Activated CD8-positive, alpha-beta memory T cell treated with anti-CD3 and anti-CD28 coated beads for 1 hour (primary cell): ENCODE measurements at places on chromosomes 5 and 9.

- no peak for DNase-seq
These were observed 266.2 kb downstream of the SPATA31D1 start for GRCh38 chr9:82254646-82255367.

DNA sequence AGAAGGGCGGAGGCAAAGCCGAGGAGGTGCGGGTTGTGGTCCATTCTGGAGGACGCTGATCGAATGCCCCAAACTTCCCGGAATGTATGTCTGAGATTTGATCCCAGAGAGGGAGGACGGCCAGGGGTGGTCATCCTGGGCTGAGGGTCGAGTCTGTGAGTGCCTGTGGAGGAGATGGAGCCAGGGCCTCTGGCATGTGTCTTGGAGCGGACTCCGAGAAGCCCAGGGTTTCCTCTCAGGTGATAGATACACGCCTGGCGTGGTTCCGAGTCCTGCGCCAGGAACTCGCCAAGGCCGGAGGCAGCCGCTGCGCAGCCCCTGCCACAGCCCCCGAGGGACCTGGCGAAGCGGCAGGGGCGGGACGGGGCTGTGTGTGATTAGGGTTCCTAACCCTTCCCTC, 363 bp downstream of the ZNF454 start:
- DNase-seq: no peak

GRCh38 chr9:121675969-121676822, 24.8 kb downstream of the DAB2IP start:
- no peak for DNase-seq

GRCh38 chr9:84216151-84216550, 124.4 kb downstream of the SLC28A3 start:
- DNase-seq: no peak

GRCh38 chr5:174895360-174895759, 171.0 kb downstream of the MSX2 start:
- no peak for DNase-seq

DNA sequence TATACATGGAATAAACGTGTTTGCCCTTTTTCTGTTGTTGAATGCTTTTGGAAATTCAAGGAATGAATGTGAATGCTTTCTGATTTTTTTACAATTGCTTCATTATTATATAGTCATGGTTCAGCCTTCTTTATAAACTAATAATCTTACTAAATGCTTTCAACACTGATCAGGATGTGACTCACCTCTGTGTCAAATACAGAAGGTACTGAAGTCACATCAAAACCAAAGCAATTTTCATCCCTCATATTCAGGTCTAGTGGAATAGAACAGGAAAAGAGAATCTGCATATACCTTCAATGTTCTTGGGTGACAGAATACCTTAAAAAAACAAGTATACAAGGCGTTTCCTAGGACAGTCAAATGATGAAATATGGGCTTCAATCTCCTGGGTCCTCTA, 170.7 kb downstream of the PDE4D start:
- no peak for DNase-seq

DNA sequence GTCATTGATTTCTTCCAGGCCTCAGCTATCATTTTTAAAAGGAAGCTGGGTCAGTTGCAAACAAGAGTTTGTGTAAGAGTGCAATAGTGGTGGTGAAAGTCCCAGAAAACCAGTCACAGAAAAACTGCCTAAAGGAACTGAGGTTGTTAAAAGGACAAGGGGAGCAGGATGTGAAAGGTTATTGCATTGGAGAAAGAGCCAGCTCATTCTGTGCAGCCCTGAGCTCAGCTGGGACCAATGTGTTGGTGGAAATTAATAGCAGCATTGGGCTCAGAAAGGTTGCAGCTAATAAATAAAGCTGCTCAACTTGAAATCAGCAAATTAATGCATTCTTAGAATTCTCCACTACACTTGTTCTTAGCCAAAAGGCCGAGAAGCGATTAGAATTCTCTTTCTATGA, 34.9 kb downstream of the NREP start:
- no peak for DNase-seq

GRCh38 chr5:113156271-113156877, 179.8 kb downstream of the DCP2 start:
- DNase-seq: no peak

GRCh38 chr9:108241384-108242073, 614.3 kb downstream of the ACTL7B start:
- no peak for DNase-seq

- no peak for DNase-seq
These were observed 8.0 kb downstream of the LRRC26 start for GRCh38 chr9:137161558-137162486.

GRCh38 chr5:170238456-170239196, 5.8 kb downstream of the C5orf58 start:
- DNase-seq: no peak

DNA sequence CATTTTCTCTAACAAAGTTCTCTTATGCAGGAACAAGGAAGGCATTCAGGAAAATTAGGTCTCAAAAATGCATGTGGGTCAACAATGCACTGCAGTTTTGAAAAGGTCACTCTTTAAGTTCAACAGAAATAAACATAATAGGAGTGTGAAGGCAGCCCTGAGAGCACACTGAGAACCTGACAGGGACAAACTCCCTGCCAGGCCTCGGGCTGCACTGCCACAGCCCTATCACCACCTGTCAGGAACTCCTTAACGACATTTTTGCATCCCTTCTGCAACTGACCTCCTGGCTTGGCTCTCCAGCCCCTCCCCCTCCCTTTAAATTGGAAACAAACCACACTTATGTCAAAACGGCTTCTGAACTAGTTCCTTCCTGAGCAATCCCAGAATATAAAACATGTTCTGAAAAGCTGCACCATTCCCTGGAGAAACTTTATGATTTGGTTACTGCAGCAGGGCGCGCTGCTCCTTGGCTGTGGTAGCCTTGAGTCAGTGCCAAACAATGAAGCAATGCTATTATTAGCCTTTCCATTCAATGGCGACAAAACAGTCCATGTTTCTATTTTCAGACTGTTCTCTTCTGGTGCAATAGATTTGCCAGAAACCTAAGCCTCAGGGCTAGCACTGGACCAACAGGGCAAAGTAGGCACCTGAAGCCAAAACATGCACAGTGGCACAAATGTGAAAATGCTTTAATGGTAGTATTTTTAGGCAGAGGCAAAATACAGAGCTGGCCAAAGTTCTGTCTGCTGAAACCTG, 160.1 kb upstream of the ZNF608 start:
- no peak for DNase-seq

DNA sequence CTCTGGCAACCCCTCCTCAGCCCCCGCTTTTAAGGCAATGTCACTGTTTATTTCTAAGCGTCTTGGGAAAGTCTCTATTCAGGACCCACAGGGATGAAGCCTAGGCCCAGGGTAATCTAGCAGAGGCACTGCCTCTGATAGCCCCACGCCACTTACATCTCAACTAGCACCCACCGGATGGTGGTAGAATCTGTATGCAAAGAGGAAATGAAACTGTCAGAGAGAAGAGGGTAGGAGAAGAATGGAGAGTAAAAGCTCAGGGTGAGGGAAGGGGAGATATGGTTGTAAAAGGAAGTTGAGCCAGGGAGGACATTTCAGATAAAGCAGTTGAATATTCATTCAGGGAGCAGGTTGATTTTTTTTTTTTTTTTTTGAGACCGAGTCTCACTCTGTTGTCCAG, 3.0 kb downstream of the FRRS1L start:
- no peak for DNase-seq

DNA sequence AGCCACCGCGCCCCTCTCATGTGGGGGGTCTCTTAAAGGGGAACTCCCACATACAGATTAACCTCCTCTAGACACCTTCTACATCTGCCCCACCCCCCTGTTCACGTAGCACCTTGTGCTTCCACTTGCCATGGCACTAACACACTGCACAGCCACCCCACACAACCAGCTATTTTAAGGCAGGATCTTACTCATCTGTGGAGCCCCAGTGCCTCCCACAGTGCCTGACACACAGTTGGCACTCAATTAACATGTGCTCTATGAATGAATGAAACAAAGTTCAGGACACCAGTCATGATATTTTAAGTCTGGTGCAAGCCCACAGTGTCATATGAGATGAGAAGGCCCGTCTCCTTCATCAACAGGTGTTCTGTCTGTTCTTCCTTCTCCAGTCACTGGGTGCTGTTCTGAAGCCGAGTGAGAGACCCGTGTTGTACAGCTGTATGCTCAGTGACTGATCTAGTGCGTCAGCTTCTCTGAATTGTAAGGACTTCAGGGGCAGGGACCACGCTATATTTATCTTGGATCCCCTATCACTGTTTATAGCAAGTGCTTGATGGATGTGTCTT, 149.1 kb downstream of the TLE1 start:
- no peak for DNase-seq

GRCh38 chr9:85246541-85246940, 495.2 kb downstream of the AGTPBP1 start:
- no peak for DNase-seq

GRCh38 chr9:130111786-130112537, 58.3 kb downstream of the GPR107 start:
- DNase-seq: no peak

DNA sequence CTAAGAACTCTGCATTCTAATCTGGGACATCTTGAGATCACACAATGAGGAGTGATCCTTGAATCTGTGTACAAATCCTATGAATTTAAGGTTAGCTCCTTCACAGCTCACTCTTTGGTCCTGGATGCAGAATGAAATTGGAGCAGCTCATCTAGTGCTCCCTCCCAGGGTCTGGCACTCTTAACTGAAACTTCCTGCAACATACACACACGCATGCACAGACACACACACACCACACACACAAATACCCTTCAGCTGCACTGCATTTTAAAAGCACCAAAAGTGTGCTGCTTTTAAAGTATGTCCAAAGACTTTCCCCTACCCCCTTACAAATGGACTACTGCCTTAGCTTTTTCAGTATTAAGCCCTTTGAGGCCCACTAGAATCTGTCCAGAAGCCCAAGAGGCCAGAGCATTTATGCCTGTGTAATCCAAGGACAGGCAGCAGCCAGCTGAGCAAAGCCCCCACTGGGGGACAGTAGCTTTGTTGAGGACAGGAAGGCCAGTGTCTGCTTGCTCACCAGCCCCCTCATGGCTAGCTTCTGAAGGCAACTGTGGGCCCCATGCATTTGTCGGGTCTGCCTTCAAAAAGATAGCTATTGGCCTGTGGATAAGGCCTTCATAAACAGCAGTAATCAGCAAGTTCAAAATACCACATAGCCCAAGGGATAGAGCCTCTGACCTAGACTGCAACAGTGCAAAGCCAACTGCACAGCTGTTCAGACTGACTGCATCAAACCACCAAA, 43.6 kb downstream of the CDO1 start:
- DNase-seq: no peak

DNA sequence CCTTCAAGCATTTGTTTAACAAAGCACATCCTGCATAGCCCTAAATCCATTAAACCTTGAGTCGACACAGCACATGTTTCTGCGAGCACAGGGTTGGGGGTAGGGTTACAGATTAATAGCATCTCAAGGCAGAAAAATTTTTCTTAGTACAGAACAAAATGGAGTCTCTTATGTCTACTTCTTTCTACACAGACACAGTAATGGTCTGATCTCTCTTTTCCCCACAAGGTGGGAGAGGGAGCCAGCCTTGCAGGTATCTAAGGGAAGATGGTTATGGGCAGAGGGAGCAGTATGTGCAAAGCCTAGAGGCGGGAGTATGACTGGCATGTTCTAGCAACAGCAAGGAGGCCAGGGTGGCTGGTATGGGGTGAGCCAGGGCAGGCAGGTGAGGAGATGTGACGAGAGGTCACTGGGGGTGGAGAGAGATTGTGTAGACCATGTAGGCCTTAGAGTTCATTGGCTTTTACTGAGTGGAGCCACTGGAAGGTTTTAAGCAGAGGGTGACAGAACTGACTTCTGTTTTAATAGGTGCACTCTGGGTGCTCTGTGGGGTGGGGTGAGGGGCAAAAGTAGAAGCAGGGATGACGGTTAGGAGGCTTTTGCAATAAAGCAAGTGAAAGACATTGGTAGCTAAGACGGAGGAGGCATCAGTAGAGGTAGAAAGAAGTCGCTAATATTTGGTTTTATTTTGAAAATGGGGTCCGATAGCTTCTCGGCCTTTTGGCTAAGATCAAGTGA, 5.1 kb upstream of the RPS14 start:
- no peak for DNase-seq

GRCh38 chr5:67578011-67578410, 381.4 kb upstream of the CD180 start:
- no peak for DNase-seq

DNA sequence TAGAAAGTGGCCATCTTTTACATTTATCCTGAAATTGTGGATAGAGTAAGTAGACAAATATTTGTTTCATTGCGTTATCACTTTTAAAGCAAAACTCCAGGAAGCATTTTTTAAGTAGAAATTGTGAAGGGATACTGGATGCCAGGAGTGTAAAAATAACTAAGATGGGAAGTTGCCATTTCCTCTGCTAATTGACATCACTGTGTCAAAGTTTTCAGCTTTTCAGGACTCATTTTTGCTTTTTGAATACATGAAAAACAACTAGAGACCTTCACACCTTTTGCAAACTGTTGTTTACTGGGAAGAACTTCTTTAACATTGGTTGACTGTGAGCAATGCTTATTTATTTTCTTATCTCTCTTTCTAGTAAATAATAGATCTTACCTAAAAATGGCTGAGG, 337.5 kb downstream of the NR2F1-AS1 start:
- DNase-seq: no peak

GRCh38 chr5:157914151-157914788, 55.3 kb upstream of the CLINT1 start:
- DNase-seq: no peak

DNA sequence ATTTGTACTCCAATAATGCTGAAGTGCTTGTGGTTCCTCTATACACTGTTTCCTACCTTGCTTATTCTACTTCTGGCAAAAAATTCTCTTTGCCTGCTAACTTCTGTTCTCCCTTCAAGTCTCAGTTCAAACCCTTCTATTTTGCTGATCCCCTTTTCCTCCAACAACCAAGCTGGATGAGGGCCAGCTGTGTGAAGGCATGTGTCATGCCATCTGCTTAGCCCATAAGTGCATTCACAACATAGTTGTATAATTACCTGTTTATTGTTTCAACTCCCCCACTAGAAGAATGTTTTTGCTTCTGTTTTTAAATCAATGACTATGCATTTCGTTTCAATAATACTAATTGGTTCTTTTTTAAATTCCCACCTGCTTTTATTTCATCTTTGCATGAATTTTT, 1951.4 kb upstream of the WWC1 start:
- DNase-seq: no peak

- no peak for DNase-seq
These were observed 319.7 kb downstream of the NFIB start for GRCh38 chr9:13994240-13994639.

GRCh38 chr5:54524704-54525103, 7.1 kb downstream of the SNX18 start:
- no peak for DNase-seq

DNA sequence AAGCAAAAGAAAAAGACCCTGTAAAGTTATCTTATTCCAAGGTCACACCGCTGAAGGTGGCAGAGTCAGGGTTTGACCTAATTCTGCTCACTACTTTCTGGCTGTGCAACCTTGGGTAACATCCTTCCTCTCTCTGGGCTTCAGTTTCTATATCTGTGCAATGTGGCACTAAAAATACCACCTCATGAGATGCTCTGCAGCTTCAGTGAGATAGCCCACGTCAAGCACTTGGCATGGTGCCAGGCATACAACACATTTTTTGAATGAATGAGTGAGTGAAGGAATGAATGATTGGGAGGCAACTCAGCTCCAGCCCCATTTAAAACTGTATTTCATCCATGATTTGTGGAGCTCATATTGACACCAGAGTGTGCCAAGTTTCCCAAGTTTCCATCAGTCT, 62.3 kb downstream of the FOXI1 start:
- DNase-seq: no peak

GRCh38 chr5:55421074-55421529, 113.3 kb downstream of the MTREX start:
- no peak for DNase-seq

GRCh38 chr5:6820851-6821479, 107.7 kb downstream of the TENT4A start:
- no peak for DNase-seq
